ENCODE measurements at places on chromosomes 3 and 15.

DNA sequence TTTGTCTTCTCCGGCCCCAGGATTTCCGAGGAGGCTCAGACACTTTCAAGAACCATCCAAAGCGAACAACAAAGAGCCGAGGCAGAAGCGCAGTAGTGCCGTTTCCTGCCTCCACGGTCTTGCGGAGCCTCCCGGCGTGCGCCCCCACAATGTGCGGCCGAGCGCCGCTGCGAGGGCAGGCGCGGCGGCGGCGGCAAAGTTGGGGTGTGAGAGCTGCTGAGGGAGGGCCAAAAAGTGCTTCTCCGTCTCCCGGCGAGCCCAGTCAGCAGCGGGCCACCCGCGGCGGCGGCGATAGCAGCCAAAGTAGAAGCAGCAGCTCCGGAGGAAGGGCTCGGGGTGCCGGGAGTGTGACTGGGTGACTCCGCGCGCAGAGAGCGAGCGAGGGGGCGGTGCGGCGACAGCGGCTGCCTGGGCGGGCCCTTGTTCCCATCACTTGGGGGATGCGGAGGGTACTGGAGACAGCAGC lies 749.1 kb downstream of the ROBO1 start:
- peak; percentile 17 for DNase-seq

GRCh38 chr3:46866720-46867549 lies 3.7 kb upstream of the MYL3 start:
- peak; percentile 63 for DNase-seq

DNA sequence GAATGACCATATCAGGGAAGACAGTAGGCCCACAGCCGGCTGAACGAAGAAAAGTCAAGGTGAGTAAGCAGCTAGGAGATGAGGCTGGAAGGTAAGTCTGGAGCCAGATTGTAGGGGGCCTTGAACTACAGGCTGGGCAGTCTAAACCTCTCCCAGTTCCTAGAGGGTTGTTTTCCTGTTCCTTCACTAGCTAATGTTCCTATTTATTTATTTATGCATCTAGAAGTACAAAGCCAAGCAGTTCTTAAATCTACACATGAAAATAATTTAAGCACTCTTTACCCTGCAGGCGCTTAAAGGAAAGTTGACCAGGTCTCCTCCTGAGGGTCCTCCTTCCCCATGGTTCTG lies 3.7 kb downstream of the ACAA1 start:
- DNase-seq: no peak

- no peak for DNase-seq
Measured at GRCh38 chr15:77009646-77010311, 14.9 kb downstream of the PSTPIP1 start.

GRCh38 chr3:146634346-146634745 lies 29.2 kb upstream of the PLSCR5 start:
- DNase-seq: no peak

GRCh38 chr3:63687278-63688225 lies 35.1 kb downstream of the SNTN start:
- no peak for DNase-seq

- DNase-seq: no peak
Measured at GRCh38 chr3:126535636-126536035, 11.7 kb downstream of the CHST13 start.

DNA sequence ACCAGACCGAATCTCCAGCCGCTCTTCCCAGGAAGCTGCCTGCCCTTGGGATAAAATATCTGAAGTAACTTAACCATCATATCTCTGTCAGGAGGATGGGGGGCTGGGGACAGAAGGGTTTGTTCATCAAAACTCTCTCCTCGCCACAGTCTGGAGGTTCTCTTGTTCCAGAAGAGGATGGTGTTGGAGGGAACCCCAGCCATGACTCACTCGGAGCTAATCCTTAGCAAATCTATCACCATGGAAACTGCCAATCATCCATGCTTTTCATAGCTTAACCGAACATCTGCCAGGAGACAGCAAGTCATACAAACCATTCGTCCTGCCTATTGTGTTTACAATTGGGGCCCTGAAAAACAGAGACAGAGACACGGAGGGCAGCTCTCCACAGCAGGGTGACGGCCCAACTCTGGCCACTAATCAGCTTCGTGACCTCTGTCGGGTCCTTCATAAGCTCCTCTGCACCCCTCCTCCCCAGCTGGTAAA lies 73.8 kb upstream of the HEG1 start:
- no peak for DNase-seq

- DNase-seq: no peak
Measured at GRCh38 chr15:38525489-38525888, 39.1 kb downstream of the RASGRP1 start.

GRCh38 chr3:20844851-20845250 lies 658.8 kb upstream of the SGO1 start:
- no peak for DNase-seq

GRCh38 chr3:13200946-13201345 lies 127.7 kb upstream of the IQSEC1 start:
- DNase-seq: peak; percentile 33

DNA sequence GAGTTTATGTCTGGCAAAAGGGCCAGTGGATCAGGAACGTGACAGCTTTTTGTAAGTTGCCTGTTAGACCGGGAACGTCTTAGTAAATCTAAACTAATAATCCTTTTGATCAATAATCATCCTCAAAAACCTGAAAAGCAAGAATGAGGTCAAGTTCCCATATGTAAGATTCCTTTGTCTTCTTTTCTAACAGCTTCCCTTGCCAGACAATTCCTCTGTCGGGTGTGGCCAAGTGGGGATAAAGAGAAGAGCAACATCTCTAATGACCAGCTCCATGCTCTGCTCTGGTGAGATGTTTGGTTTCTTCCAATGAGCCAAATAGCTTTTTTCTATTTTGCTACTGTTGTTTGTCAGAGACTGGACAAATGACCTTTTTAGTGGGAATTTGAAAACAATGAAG lies 19.8 kb downstream of the FANCD2OS start:
- no peak for DNase-seq

GRCh38 chr3:57298041-57298440 lies 5.6 kb upstream of the ASB14 start:
- DNase-seq: no peak

DNA sequence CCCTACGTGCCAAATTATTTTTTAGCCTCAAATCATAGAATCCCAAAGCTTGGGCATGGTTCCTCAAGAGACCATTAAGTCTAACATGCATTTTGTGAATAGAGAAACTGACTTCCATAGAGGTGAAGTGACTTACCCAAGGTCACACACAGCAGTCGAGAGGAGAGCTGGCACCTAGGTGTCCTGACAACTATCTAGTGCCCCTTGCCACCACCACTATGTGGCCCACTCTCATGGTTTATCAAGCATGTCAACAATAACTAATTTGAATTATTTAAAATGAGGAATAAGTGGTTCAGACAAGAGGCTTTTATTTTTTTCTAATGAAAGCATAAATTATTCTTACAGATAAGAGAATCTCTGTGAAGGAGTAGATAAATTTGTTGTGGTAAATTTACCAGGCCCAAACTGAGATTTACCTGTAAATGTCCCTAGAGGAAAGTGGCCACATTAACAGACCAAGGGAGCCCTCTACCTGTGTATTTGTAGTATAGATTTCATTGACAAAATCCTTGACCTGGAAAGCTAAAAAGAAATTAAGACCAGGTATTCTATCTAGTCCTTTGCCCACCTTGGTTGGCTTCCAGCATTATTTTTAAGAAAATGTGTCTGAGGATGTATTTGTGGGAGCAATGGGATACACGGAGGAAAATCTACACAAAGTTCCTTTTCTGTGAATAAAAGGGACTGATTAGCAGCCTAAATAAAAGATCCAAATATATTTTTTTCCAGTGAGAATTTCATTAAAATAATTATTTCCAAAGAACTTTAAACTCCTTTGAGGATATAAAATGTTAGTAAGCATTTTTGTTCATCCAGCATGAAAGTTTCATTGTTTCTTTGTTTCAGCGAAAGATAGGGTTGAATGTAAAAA lies 49.1 kb downstream of the IQCH start:
- peak; percentile 36 for DNase-seq

- DNase-seq: no peak
Measured at GRCh38 chr3:188740010-188740409, 431.8 kb upstream of the TPRG1 start.

Measured in hematopoietic multipotent progenitor cell treated with erythropoietin and hydrocortisone succinate and interleukin-3 and kit ligand, for 8 days (in vitro differentiated cells).